Sciatic nerve (tissue), 2 donors: ENCODE measurements at places on chromosomes 7 and 10.

- no peak for DNase-seq
These were observed 24.3 kb upstream of the ITGB8 start for GRCh38 chr7:20306180-20306946.

DNA sequence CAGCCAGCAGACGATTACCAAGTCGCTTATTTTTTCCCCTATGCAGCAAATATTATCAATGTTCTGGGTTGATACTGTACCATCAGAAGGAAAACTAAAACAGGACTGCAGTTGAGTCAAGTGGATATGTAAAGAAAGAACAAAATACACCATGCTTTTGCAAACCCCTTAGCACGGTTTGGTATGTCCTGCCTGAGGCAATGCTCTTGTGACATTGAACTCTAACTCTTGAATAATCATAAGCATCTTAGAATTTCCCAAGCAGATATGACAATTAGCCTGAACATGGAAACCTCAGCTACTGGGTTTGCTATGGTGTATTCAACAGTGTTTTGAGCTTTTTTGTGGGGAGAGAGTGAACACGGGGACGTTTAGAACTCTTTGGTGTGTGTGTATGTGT, 107.4 kb downstream of the ETV1 start:
- no peak for DNase-seq

DNA sequence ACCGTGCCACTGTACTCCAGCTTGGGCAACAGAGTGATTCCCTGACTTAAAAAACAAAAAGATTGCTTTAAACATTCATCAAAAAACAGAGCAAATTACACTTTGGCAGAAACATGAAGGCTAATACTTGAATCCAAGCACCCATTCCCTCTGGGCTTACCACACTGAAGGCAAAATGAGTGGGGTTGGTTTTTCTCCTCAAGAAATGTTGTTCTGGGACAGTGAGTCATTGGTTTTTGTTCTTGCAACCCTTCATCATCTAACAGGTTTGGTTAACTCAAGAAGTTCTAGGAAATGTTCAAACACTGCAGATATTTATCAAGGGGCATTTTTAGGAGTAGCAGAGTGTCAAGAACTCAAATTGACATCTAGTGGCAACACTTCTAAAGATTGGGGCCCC, 60.5 kb downstream of the KIAA1217 start:
- DNase-seq, result no peak

DNA sequence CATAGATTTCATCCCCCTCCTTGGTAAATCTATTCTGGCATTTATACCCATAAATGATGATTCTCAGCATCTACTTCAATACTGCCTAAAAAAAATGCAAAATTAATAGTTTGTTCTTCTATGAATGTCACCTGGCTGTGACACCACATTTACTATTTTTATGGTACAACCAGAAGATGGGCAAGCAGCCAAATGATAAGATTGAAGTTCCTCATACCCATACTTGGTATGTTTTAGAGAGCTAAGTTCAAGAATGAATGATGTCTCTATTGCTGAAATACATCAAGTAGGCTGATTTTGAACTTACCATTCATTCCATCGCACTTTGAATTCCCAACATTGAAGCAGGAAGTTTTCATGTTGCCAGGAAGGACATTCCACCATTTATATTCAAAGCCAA, 134.2 kb downstream of the ELAPOR2 start:
- DNase-seq, result no peak

- no peak for DNase-seq
These were observed 155.8 kb downstream of the CHN2 start for GRCh38 chr7:29350351-29350750.

DNA sequence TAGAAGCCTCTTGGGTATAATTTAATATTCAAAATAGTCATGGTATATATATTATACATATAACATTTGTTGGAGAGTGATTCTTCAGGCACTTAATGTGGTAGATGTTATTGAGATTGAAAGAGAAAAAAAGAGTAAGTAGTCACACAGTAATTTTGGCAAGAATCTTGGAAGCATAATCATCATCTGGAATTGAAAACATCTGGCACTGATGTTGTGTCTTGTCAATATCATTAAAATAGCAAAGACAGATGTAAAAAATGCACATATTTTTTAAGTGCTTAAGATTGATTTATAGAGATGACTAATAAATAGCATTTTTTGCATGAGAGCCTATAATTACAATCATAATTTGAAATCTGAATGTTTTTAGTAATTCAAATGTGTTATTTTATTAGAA, 9.5 kb downstream of the SEMA3D start:
- DNase-seq, result no peak
